Kidney (tissue), 22 donors: ENCODE measurements at places on chromosomes 1 and 21. TPM values are rescaled to one million over a fixed set of nuclear protein-coding genes. Genes with fewer than 3 reads are reported as not detected.

GRCh38 chr1:63784489-63785390, 10.9 kb downstream of the ROR1 start:
- DNase-seq = no peak

GRCh38 chr1:34866762-34867109, 7.2 kb upstream of the SMIM12 start:
- DNase-seq = no peak

The FCGR3A gene
- 41.7 TPM for total RNA-seq

GRCh38 chr21:26297851-26298250, 127.3 kb upstream of the APP start:
- DNase-seq = no peak

GRCh38 chr1:93595266-93595665, 86.4 kb downstream of the BCAR3 start:
- no peak for DNase-seq

The NPHS2 gene
- 1.2 TPM for total RNA-seq

DNA sequence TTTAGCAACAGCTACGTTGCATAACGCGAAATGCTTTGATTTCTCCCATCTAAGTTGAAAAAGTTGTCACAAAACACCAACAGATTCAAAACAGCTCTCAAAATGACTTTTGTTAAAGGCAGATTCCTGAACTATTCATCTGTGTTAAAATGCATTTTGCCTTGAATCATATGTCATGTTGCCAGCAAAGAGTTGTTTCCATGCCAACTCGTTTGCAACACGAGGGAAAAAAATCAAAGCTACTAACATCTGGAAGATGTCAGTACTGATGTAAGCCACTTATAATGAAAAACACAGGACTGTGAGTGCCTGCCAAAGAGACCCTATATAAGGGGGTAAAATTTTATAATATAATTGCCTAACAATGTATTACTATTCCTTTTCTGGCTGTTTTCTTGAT, 182.7 kb upstream of the PTBP2 start:
- DNase-seq = no peak

DNA sequence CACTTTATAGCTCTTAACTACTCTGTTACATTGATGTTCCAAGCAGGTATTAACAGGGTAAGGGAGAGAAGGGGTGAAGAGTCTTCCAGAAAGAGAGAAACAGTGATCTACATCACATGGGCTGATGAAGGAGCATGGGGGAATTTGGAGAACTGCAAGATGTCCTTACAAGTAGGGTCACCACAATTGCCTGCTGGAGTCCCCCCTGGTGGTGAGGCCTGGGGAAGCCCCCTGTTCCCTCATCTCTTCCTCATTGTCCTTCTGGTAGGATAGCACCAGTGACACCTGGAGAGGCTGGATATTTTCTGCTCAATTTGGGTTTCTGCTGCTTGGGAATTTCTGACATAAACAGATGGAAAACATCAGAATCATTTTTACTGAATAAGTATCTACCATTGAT, 126.6 kb downstream of the RUNX1 start:
- no peak for DNase-seq

GRCh38 chr1:72526926-72527325, 244.6 kb upstream of the NEGR1 start:
- no peak for DNase-seq

- DNase-seq = no peak
Measured at GRCh38 chr1:164308101-164308500, 250.9 kb upstream of the PBX1 start.

GRCh38 chr1:185427264-185427663, 110.2 kb upstream of the IVNS1ABP start:
- no peak for DNase-seq

DNA sequence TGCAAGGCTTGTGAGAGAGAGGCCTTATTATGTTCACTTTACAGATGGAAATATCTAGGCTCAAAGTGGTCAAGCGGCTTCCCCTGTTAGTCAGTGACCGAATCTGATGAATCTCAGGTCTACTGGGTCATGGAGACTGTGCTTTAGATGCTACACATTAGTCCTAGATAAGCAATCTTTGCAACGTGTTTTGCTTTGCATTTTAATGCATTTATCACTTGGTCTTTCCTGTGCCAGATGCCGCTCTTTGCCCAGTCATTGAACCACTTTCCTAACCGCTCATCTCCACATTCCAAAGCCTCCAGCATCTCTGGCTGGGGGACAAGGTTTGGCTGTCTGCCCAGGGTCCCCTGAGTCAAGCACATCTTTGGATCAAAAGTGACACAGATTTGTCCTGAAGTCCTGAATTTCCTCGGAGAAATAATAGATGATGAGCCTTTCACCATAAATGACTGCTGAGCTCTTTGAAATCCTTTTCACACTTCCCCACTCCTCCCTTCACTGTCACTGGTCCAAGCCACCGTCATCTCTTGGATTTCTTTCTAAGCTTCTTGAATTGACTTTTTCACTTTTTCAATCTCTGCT, 96.0 kb upstream of the USP24 start:
- DNase-seq = no peak

GRCh38 chr1:112651205-112651604, 23.3 kb upstream of the MOV10 start:
- DNase-seq = no peak

The PRKAA2 gene
- 11.6 TPM for total RNA-seq

GRCh38 chr21:45020629-45021427, 53.6 kb upstream of the ADARB1 start:
- DNase-seq = peak; percentile 42

DNA sequence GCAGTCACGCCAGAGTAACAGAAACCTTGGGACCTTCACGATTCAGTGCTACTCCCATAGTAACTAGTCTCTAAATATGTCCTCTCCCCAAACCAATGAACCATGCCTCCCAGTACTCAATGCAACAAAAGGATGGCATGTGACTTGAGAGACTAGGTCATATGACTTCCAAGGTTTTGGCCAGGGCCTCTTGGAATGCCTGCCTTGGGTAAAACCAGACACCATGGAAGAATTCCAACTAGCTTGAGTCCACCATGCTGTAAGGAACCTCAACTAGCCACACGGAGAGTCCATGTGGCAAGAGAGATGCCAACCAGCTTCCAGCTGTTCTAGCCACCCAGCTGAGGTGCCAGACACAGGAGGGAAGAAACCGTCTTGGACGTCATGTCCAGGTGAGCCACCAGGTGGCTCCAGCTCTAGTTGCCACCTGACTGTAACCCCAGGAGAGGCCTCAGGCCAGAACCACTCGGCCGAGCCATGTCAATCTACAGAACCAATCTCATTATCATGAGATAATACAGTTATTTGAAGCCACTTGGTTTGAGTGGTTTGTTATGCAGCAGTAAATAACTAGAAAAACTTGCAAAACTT, 115.0 kb downstream of the SYF2 start:
- DNase-seq = no peak

The LRRC53 gene
- total RNA-seq = not detected

DNA sequence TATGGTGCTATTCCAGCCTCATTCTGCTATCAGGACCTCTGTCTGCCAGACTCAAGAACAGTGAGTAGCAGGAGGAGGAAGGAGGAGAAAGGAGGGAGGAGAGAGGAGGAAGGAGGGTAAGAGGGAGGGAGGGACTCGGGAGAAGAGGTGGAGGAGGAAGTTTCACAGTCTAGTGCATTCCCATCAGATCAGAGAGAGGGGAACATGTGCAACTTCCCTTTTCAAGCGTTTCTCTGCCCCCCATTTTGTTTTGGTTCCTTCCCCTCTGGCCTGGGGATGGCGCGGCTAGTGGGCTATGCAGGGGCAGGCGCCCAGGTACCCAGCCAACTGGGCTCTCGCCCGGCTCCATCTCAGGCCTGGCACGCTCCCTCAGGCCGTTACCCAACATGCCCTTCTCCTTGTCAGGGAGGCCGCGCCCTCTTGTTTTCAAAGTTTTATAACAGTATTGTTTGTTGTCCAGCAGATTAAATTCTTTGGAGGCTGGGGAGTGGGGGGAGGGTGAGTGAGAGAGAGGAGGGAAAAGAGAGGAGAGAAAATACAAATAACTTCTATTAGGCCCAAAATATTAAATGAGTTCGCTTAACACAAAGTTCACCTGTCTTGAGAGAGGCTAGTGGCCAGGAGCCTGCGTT, 56.0 kb downstream of the CD46 start:
- DNase-seq = peak; percentile 92

The SLC16A4 gene
- 53.1 TPM for total RNA-seq

DNA sequence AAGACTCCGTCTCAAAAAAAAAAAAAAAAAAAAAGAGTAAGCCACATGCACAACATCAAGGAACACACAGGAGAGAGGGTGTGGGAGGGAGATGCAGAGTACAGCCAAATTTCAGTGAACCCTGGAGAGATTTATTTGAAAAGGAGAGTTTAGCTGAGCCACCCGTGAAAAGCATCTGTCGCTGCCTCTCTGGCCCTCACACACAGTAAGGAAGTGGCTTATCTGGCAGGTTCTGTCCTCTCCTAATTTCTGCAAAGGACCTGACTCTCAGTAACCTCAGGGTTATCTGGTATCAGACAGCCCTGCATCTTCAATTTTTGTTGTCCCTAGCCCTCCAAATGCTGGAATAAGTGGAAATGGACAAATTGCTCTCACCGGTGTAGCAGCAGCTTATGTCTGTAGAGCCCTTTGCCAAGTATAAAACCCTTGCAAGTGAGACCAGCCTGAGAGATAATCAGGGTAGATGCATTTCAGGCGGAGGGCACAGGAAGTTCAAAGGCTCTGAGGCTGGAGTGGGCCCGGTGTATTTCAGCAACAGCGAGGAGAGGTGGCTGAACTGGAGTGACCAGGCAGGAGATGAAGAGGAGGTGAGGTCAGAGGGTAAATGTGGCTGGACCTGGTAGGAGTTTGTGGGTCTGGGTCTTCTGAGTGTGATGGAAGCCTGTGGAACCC, 16.7 kb upstream of the IL10RB start:
- DNase-seq = no peak

GRCh38 chr1:244751271-244751895, 84.1 kb upstream of the COX20 start:
- no peak for DNase-seq

DNA sequence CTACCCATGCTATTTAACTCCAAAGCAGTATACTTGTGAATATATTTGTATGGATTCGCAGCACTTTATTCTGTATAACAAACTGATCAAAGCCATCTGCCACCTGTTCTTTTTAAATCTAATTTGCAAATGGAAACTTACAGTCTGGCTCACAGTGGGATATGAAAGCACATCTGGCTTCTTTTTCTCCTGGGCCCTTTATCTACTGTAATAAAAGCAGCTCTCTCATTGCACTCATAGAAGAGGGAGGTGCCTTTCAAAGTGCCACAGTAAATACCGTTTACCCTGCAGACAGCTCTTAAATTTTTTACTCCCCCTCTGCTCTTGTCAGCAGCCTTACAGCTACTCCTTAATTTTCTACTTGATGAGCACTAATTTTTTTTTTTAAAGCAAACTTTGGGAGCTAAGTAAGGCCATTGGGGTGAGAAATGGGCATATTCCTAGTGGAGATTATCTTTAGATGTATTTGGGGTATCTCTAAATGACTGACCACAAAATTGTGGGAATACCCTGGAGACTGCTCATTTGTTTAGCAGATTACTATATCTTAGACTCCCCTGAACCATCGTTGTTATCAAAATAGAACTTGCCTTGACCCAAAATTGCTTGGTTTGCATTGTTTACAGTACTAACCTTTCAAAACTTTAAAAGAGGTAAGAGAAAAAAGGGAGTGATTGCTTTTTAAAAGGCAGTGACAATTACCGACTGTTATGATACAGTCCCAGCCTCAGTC, 110.1 kb downstream of the VPS13D start:
- DNase-seq = peak; percentile 63

- DNase-seq = no peak
Measured at GRCh38 chr1:58038574-58038973, 508.0 kb downstream of the OMA1 start.

The DISP1 gene
- 17.5 TPM for total RNA-seq

The C1orf232 gene
- total RNA-seq = not detected

The CFH gene
- total RNA-seq = 99.3 TPM

- no peak for DNase-seq
Measured at GRCh38 chr1:94143809-94144176, 22.8 kb upstream of the ABCA4 start.

- DNase-seq = no peak
Measured at GRCh38 chr1:154474802-154475201, 27.2 kb upstream of the TDRD10 start.

The KRTAP12-2 gene
- total RNA-seq = not detected

DNA sequence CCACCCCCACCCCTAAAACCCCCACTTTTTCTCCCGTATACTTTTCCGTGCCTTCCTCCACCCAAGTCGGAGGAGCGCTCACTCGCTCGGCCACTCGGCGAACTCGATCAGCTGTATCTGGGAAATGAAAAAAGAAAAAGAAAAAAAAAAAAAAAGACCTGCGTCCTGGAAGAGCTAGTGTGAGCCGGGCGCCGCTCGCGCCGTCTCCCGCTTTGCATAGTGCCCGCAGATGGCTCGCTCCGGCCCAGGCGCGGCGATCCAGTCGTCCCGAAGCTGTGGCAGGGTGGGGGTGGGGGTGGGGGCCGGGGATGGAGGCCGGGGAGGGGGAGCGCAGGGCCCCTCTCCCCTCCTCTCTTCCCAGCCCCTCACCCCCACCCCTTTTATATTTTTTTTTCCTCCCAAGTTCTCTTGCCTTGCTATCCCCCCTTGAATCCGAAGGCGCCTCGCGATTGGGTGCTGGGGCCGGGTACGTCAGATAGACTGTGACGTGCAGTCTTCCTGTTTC, 299 bp upstream of the PROX1 start:
- peak; percentile 97 for DNase-seq
